Hypothalamus (tissue), 51 donors: ENCODE measurements at places on chromosomes 1 and 21.

DNA sequence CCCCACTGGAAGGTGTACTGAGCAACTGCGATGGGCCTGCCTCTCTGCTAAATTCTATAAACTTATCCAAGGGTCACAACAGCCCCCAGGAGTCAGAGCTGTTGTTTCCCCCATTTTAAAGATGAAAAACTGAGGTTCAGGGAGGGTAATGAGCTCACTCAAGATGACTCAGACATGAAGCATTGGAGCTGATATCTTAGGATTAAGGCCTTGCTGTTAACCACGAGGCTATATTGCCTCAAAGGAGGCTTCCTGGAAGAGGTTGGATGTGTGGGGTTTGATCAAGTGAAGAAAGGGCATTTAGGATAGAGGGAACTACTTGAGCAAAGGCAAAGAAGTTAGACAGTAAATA is 6.7 kb downstream of the LDLRAP1 start:
- no peak for DNase-seq

GRCh38 chr21:31273278-31273677 is 70.8 kb downstream of the TIAM1 start:
- DNase-seq, result no peak

- DNase-seq, result no peak
These were observed 32.1 kb downstream of the JAK1 start for GRCh38 chr1:64934115-64934877.

- no peak for DNase-seq
These were observed 48.8 kb downstream of the DNM3 start for GRCh38 chr1:171890131-171890530.

DNA sequence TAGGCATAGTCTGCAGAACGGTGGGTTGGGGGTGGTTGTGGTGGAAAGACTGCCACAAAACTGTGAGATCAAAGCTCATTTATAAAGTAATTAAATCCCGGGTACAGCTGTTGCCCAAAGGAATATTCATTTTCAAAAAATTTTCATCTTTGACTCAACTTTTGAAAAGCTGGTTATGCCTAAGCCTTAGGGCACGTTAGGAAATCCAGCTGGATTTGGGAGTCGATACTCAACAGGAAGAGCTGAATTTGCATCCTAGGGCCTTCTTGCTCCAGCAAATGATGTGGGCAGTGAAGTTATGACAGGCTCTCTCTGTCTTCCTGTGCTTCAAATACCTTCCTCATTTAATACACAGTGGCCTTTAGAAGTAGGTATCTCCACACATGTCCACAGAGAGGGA is 31.7 kb downstream of the ZP4 start:
- no peak for DNase-seq
